ENCODE measurements at places on chromosomes 16 and 17.
A peak's percentile ranks its signal among the peaks of the same experiment; 100 is the strongest.

DNA sequence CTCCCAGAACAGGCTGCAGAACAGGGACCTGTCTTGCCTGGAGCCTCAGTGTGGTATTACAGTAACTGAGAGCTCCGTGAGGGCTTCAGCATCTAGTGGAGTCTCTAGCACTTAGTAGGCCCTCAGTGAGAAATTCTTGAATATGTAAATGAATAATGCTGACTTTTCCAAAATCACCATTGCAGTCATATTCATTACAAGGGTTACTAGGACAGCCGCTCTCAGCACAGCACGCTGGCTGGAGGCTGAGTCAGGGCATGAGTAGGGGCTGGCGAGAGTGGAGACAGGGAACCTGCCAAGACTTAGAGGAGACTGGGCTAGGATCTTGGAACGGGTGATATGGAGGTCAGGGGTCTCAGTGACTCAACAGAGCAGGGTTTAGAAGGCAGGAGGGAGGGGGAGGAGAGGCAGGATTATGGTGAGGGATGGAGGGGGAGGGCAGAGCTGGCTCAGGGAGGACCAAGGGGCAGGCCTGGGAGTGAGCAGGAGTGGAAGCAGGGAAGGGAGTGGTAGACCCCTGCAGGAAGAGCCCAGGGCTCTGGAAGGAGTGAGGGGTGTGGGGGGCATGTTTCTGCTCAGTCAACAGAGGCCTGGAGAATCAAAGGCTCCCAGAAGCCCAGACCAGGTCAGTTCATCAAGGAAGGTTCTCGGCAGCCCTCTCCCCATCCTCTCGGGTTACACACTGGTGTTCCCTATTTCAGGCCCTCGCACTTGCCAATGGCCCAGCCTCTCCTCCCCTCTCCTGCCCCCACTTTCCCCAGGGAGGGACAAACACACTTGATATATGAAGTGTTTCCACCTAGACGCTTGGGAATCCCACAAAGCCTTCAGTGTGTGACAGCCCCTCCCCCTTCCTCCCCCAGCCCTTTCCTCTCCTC lies 42.3 kb downstream of the FZD2 start:
- peak; percentile 3 for DNase-seq

GRCh38 chr16:14070877-14071575 lies at the start of gene MRTFB:
Gene MRTFB (plus strand): TSS chr16:14071319. CDS start chr16:14140607, 69,288 bp downstream.
- DNase-seq, result no peak

GRCh38 chr17:66533572-66533971 lies 231.2 kb downstream of the PRKCA start:
- no peak for DNase-seq

GRCh38 chr17:78351449-78352006 lies 8.3 kb downstream of the SOCS3 start:
- no peak for DNase-seq

DNA sequence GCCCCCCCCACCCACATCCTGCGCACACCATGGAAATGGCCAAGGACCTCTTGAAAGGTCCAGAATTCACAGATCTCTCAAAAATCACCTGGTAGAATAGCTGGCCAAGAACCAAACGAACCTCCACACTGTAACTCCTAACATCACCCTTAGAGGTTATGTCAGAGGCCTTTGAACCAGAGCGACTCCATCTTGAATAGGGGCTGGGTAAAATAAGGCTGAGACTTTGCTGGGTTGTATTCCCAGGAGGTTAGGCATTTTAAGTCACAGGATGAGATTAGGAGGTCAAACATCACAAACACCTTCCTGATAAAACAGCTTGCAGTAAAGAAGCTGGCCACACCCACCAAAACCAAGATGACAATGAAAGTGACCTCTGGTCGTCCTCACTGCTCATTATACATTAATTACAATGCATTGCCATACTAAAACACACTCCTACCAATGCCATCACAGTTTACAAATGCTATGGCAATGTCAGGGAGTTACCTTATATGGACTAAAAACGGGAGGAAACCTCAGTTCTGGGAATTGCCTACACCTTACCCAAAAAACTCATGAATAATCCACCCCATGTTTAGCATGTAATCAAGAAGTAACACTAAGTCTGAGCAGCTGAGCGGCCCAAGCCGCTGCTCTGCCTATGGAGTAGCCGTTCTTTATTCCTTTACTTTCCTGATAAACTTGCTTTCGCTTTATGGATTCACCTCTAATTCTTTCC lies 34.8 kb downstream of the SYCE1L start:
- DNase-seq, result no peak

GRCh38 chr16:56343661-56344517 lies 81.5 kb downstream of the AMFR start:
- no peak for DNase-seq

GRCh38 chr16:85645021-85645589 lies 32.0 kb downstream of the GSE1 start:
- no peak for DNase-seq

DNA sequence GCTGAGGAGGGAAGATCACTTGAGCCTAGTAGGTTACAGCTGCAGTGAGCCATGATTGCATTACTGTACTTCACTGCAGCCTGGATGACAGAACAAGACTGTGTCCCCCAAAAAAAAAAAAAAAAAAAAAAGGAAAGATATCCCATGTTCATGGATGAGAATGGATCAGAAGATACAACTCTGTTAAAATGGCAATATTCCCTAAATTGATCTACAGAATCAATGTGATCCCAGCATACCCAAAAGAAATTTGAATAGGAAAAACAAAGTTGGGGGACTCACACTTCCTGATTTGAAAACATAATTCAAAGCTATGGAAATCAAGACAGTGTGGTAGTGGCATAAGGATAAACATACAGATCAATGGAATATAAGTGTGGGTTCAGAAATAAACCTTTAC lies 12.7 kb upstream of the KANSL1 start:
- no peak for DNase-seq

GRCh38 chr17:64048805-64049204 lies 28.4 kb upstream of the ICAM2 start:
- DNase-seq, result no peak

- DNase-seq, result no peak
Measured at GRCh38 chr16:68985268-68985667, 120.2 kb upstream of the HAS3 start.

DNA sequence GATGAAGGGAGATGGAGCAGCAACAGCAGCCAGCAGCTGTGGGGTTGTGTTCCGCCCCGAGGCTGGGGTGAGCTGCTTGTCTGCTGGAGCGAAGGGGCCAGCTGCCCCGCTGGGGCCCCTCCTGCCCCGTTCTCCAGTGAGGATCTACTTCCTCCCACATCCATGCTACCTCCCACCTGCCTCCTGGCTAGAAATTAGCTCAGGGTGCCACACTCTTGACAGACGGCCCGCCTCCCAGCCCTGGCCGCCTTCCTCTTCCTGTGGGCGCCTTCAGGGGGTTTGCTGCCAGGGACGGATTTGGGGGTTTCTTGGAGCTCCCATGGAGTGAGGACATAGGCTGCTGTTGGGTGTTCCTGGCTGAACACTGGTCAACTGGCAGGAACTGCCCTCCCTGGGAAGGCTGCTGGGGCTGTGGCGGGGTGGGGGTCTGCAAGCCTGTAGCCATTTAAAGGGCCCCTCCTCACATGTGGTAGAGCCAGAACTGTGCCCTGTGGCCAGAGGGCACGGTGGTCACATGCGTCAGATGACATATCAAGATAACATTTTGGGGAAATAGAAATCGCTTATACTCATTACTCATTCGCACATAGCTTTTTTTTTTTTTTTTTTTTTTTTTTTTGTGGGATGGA lies 13.1 kb downstream of the TBC1D24 start:
- DNase-seq, result no peak

DNA sequence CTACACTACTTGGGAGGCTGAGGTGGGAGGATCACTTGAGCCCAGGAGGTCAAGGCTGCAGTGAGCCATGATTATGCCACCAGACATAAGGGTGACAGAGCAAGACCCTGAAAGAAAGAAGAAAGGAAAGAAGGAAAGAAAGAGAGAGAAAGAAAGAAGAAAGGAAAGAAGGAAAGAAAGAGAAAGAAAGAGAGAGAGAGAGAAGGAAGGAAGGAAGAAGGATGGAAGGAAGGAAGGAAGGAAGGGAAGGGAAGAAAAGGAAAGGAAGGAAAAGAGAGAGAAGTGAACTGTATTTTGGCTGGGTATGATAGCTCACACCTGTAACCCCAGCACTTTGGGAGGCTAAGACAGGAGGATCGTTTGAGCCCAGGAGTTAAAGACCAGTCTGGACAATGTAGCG lies 24.3 kb upstream of the PYY start:
- DNase-seq, result no peak

Data from esophagus squamous epithelium (tissue), 5 donors.